Bladder microvascular endothelial cell (primary cell): ENCODE measurements at places on chromosomes 7 and 10. TPM values are rescaled to one million over a fixed set of nuclear protein-coding genes. Genes with fewer than 3 reads are reported as not detected.

CLCN1 gene
- total RNA-seq = not detected in 2 replicates

ADAM12 gene
- total RNA-seq = 0.16 and 0.63 TPM in 2 replicates

NEURL1 gene
- total RNA-seq = under 0.01 and 0.06 TPM in 2 replicates

SDK1 gene
- total RNA-seq = under 0.01 and 0.94 TPM in 2 replicates

AKR1C8 gene
- total RNA-seq = 0.16 TPM in 1 of 2 replicates, not detected in the other

SAMD9L gene
- 20.4 and 26.6 TPM in 2 replicates for total RNA-seq

TUBAL3 gene
- total RNA-seq = under 0.01 and 0.25 TPM in 2 replicates
